ENCODE measurements at places on chromosomes 1 and 21. TPM values are rescaled to one million over a fixed set of nuclear protein-coding genes. Genes with fewer than 3 reads are reported as not detected.

DNA sequence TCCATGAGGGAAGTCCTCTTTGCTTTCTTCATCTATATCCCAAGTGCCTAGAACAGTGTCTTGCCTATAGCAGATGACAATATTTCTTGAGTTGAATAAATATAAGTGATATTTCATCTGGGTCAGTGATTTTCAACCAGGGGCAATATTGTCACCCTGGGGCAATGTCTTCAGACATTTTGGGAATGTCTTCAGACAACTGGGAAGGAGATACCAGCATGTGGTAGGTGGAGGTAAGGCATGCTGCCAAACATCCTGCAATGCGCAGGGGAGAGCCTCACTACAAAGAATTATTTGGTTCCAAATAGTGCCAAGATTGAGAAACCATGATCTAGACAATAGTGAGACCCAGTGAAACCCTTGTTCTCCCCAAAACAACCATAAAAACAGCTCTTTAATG is 54.7 kb downstream of the C1orf94 start:
- no peaks in the 10 kb centered on the region for H3K4me1 ChIP-seq
- no peaks in the 10 kb centered on the region for H3K36me3 ChIP-seq
- DNase-seq, result no peak
- no peak overlapping the region for H3K4me3 ChIP-seq

IFNLR1 gene
- total RNA-seq, result 1.3 TPM

CNIH3 gene
- total RNA-seq, result 1.8 TPM

GRCh38 chr1:3313576-3313950 is 140.9 kb upstream of the ARHGEF16 start:
- H3K36me3 ChIP-seq, result no peaks in the 10 kb centered on the region
- no peak overlapping the region for H3K27ac ChIP-seq
- H3K4me3 ChIP-seq, result no peak overlapping the region
- peaks cover 12% of the 10 kb centered on the region for H3K27me3 ChIP-seq
